Skin of body (tissue), 3 donors: ENCODE measurements at places on chromosomes 13 and 19.
A peak's percentile ranks its signal among the peaks of the same experiment; 100 is the strongest.

- DNase-seq, result no peak
These were observed 79.3 kb upstream of the TM9SF2 start for GRCh38 chr13:99421758-99422585.

- DNase-seq, result no peak
These were observed 20.7 kb downstream of the ZNF575 start for GRCh38 chr19:43553656-43554055.

- DNase-seq, result no peak
These were observed 209.5 kb downstream of the ABCC4 start for GRCh38 chr13:95091755-95092154.

GRCh38 chr19:40510526-40511115 lies 43.8 kb downstream of the SPTBN4 start:
- no peak for DNase-seq

GRCh38 chr19:28727480-28728159 lies 485.3 kb downstream of the UQCRFS1 start:
- DNase-seq, result no peak

- no peak for DNase-seq
These were observed 17.6 kb upstream of the GSX1 start for GRCh38 chr13:27774651-27775050.

DNA sequence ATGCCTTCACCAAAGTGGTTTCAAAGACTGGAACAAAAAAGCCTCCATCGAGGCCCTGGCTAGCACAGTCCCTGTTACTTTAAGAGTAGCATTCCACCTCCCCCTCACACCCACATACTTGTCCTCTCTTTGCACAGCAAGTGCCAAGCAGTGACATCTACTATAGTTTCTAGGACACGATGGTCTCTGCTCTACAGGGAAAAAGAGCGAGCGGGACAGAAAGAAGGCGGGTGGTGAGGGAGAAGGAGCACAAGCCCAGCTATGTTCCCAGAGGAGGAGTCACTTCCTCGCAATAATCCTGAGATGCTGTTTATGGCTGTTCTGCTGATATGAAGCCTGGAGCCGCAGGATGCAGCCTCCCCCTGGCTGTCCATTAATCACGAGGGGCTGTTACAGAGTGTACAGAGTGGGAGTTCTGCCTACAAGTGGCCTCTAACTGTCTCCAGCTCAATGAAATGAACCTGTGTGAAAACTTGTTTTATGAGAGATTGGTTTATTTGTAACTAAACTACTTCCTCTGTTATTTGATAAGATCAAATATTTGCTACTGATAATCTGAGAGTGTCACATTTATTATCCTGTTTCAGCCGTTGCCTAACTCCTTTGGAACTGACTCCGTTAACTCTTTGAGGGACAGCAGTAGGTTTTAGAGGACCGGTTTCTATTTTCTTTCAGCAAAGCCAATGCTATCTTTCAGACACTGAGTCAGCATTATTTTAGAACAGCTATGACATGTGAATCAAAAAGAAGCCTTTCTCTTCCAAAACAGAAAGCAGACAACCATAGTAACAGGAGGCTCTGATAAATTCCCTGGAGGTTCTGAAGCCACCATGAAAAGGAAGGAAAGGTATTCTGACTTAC lies 208.0 kb downstream of the SPRY2 start:
- DNase-seq, result peak; percentile 33

GRCh38 chr13:107258599-107259187 lies 690.8 kb upstream of the ARGLU1 start:
- no peak for DNase-seq

GRCh38 chr13:29196409-29197074 lies 376.4 kb downstream of the MTUS2 start:
- no peak for DNase-seq

GRCh38 chr19:16896146-16897028 lies 7.6 kb downstream of the F2RL3 start:
- no peak for DNase-seq

DNA sequence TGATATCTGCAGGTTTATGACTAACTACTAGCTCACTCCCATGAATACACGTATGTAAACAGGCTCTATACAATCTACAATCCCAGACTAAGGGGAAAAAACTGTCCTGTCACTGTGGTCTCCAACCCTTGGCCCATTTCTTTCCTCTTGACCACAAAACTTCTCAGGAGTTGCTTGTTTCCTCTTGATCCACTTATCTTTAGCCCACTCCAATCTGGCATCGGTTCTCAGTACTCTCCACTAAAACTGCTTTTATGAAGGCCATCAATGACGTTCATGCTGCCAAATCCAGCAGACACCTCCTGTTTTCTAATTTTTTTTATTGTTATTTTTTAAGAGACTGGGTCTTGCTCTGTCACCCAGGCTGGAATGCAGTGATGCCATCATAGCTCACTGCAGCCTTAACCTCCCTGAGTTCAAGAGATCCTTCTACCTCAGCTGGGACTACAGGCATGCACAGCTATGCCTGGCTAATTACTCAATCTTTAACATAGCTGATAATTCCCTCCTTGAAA lies 31.9 kb upstream of the USPL1 start:
- no peak for DNase-seq

DNA sequence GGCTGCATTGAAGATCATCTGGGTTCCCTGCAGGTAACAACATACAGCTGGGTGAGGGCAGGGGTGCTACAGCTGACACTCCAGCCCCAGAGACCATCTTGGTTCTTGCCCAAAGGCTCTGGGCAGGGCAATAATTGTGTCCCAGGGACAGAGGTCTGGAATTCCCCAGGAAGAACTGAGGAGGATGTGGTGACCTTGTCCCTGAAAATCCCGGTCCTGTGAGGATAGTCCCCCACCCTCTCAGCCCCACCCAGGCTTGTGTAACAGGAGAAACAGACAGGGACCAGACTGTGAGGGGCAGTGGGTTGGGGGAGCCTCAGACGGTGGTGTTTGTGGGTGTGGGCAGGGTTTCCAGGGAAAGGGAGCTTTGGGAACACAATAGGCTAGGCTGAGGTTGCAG lies 63.5 kb downstream of the COLGALT1 start:
- DNase-seq, result no peak

DNA sequence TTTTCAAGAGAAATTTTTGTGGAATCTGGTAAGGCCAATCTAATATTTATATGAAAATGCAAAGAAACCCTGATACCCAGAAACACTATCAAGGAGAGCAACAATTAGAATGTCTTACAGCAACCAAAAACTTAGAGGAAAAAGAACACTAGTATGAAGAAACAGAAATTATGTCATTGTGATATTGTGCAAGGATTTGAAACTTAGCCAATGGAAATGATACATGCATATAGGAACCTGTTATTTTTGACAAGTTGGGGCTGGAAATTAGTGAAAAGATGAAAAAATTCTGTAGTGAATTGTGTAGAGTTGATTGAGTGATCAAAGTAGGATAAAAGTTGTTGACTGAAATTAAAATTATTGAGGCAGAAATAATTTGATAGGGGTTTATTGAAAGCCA lies 792.6 kb upstream of the SLITRK6 start:
- DNase-seq, result no peak

- no peak for DNase-seq
These were observed 31.8 kb upstream of the PSG9 start for GRCh38 chr19:43300876-43301765.

DNA sequence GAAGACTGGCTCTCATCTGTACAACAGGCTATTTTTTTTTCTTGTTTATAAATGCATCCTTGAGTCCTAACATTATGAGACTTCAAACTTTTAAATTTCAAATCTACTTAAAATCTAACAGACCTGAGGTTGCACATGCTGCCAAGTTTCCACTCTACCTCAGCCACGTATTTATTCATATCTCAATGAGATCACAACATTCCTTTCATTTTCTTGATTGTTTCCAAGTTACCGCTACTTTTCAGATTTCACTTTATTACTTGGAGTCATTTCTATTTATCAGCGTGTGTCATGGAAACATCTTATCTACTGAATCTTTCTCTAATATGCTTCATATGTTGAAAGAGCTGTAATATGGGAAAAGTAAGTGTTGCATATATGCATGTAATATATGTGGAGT lies 1257.5 kb upstream of the ATXN8OS start:
- peak; percentile 23 for DNase-seq

DNA sequence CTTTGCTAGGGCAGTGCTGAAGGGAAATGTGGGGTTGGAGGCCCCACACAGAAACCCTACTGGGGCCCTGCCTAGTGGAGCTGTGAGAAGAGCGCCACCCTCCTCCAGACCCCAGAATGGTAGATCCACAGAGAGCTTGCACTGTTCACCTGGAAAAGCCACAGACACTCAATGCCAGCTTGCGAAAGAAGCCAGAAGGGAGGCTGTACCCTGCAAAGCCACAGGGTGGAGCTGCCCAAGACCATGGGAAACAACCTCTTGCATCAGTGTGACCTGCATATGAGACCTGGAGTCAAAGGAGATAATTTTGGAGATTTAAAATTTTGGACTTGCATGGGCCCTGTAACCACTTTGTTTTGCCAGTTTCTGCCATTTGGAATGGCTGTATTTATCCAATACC lies 615.4 kb upstream of the MIR17HG start:
- no peak for DNase-seq

DNA sequence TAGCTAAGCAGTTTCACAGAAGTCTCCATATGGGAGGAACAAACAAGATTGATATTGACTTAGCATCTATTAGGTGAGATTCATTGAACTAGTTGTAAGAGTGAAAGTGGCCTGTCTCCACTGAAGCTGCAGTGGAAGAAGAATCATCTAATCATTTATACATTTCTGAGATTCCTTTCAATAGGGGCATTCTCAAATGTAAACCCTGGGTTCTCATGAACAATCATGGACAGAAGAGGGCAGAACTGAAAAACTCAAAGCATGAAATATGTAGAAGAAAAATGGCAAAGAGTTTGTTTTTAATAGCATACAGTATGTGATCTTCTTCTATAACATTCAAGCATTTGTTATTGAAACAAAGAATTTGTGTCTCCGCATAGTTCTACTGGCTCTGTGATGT lies 17.6 kb upstream of the POSTN start:
- DNase-seq, result no peak

DNA sequence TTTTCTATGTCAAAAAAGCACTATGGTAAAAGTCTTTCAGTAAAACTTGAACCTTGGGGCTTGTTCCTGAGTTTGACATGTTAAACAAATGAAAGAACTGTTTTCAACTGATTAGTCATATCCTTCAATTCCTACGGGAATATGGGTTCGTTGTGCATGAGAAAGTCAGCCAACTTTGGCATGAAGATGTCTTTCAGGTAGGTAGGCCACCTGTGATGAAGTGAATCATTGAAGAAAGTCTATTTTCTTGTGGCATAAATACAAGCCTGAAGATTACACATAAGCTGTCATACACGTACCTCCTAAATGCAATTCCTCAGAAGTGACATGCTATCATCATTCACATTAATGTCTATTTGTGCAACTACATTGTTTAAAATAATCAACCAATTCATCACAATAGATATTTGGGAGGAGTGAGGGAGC lies 513.0 kb downstream of the IRS2 start:
- no peak for DNase-seq

DNA sequence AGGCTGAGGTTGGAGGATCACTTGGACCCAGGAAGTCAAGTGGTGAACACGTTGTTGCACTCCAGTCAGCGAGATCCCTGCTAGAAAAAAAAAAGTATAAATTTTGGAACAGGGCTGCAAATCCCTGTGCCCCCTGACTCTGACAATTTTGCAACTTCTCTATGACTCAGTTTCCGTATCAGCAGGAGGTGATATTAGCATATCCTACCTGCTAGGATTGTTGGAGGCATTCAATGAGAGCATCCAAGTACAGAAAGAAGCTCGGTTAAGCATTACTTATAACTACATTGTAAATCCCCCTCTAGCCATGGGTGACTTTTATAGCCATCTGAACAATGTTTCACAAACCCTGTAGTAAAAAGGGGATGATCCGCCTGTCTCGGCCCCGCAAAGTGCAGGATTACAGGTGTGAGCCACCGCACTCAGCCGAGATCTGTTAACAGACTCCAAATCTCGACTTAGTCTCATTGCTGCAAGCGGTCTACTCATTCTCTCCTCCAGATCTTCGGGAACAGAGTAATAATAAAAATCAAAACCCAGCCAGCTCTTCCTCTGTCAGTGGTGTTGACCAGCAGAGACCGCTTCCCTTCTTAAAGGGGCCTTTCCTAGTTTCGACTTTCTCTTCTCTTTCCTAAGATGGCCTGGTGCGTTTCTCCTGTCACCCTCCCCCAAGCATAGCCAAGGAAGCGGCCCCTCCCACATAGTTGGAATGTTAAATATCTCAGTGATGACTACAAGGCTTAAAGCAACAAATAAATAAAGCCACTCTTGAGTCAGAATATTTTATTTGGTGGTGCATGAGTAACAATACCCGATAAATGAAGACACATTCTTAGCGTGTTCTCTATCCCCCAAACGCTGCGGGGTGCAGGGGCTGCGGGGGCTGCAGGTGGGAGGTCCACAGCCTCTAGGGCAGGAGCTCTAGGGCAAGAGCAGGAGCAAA lies 10.3 kb upstream of the BICRA start:
- no peak for DNase-seq

- no peak for DNase-seq
These were observed 536.7 kb upstream of the ARGLU1 start for GRCh38 chr13:107104631-107105030.

DNA sequence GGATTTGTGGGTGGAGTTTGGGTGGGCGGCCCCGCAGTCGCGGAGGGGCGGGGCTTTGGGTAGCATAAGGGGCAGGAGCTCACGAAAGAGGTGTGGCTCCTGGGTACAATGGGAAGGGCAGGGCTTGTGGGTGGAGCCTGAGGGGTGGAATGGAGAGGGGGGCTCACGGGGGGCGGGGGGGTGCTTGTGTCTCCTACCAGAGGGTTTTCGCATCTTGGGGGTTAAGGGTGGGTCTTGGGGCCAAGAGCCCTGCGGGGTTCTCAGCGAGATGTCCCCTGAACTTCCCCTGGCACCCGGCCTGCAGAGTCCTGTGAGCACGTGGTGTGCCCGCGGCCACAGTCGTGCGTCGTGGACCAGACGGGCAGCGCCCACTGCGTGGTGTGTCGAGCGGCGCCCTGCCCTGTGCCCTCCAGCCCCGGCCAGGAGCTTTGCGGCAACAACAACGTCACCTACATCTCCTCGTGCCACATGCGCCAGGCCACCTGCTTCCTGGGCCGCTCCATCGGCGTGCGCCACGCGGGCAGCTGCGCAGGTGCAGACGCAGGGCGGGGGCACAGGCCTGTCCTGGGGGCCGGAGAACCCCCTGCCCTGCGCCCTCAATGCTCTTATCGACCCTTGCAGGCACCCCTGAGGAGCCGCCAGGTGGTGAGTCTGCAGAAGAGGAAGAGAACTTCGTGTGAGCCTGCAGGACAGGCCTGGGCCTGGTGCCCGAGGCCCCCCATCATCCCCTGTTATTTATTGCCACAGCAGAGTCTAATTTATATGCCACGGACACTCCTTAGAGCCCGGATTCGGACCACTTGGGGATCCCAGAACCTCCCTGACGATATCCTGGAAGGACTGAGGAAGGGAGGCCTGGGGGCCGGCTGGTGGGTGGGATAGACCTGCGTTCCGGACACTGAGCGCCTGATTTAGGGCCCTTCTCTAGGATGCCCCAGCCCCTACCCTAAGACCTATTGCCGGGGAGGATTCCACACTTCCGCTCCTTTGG lies 5.1 kb downstream of the FSTL3 start:
- no peak for DNase-seq

- no peak for DNase-seq
These were observed 515 bp upstream of the ZNF324B start for GRCh38 chr19:58450856-58451357.

GRCh38 chr19:10299545-10300458 lies 9.8 kb downstream of the ZGLP1 start:
- DNase-seq, result no peak
